ENCODE measurements at places on chromosomes 3 and 15.
A peak's percentile ranks its signal among the peaks of the same experiment; 100 is the strongest.

GRCh38 chr3:55305696-55306485 lies 181.2 kb downstream of the WNT5A start:
- no peak for DNase-seq

- peak; percentile 48 for DNase-seq
These were observed 449.5 kb upstream of the TBL1XR1 start for GRCh38 chr3:177646749-177647148.

GRCh38 chr3:196518966-196519717 lies 4.0 kb upstream of the SMCO1 start:
- DNase-seq, result peak; percentile 81

GRCh38 chr3:43755516-43756200 lies 64.9 kb downstream of the ABHD5 start:
- peak; percentile 59 for DNase-seq

GRCh38 chr15:89075101-89075640 lies 13.1 kb upstream of the ABHD2 start:
- no peak for DNase-seq

DNA sequence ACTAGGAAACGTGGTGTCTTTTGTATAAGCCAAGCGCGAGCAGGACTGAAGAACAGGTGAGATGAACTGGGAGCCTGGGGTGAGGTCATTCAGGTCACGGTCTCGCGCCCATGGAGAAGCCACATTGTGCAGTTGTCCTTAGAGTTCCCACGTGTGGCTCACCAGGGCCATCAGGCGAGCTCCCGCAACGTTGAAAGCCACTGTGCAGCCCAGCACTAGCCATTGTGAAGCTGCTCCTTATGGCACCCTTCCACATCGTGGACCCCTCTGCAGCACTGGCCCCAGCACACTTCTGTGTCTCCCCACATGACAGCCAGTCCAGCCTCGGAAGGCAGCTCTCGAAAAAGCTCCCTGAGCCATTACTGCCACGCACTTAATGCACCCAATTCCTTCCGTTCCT lies 7.6 kb upstream of the APBA2 start:
- no peak for DNase-seq

DNA sequence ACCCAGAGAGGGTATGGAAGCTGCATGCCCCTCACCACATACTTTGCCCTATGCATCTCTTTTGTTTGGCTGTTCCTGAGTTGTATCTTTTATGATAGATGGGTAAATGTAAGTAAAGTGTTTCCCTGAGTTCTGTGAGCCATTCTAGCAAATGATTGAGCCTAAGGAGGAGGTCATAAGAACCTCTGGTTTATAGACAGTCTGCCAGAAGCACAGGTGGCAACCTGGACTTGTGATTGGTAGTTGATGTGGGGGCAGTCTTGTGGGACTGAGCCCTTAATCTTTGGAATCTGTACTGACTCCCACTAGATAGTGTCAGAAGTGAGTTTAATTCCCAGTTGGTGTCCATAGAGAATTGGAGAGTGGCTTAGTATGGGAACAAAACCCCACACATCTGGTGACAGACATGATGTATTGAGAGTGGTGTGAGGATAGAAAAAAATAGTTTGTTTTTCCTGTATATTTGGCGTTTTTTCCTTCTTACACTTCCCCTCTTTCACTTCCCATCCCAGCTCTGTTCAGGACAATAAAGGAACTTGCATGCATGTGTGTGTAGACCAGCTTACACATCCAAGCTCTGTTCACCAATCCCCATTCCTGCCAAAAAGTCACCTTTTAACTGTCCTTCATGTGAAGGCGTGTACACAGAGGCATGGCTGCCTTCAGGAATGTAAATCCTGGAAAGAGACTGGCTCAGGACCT lies 38.1 kb upstream of the SPPL2A start:
- no peak for DNase-seq

GRCh38 chr3:28349469-28350000 lies 911 bp upstream of the AZI2 start:
- no peak for DNase-seq

- DNase-seq, result no peak
These were observed 12.4 kb downstream of the VIPR1 start for GRCh38 chr3:42514876-42515275.

DNA sequence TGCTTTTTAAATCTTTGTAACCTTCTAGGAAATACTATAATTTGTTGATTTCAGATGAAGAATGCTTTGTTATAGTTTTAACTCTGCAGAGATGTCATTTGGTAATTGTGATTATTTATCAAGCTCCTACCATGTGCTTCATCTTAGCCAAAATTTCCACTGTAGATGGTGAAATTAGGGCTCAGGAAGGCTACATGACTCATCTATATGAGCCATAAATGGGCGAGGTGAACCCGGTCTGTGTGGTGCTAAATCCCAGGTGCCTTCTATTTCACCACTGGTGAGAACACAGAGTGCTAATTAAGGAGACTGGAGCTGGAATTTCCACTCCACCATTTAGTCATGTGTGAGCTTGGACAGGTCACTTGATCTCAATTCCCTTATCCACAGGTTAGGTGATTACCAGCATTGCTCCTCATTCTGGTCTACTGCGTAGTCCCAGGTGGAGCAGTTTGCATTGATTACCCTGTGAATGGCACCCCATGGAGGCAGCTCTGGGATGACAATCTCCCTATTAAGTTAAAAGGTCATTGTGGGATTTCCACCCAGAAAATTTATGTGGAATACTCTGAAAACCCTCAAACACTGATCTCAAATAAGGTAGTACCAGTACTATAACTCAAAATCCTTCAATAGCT lies 2.8 kb upstream of the CCR3 start:
- no peak for DNase-seq

DNA sequence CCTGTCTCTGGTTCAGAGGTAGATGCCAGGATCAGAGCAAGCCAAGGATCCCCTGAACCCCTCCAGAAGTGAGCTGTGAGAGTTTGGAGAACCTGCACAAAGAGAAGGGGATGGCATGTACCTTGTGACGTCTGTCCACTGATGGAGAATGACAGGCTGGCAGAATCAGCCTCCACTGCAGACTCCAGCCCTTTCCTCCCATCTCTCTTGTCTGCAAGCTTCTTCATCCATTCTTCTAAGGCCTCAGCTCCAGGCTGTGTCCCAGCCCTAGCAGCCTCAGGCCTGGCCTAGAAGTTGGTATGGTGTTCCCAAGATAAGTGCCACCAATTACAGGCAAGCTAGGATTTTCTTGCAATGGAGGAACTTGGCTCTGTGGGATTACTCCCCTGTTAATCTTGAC lies 8.6 kb downstream of the GALNT15 start:
- no peak for DNase-seq

DNA sequence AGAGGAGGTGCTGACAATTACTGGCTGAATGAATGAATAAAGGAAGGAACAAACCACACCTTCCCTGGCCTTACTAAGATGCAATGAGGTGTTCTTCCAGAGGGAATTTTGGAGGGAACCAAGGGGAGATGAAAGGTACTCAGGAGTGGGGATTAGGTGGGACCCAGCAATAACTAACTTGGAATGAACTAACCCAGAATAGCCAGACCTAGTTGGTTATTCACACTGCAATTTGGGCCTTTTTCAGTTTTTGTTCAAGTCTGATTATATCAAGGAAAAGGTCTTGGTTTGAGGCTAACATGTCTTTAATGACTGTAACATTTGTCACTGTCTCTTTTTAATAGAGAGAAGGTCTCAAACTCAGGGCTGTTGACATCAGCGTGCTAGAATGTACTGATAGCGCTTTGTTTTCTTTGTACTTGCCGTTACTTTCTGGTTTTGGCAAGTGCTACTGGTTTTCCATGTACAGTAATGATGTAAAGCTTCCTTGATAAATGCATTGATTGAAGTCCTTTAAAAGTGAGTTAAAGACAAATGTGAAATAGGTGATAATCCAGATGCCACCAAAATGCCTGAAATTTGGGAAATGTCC lies 3.2 kb upstream of the PLXND1 start:
- no peak for DNase-seq

- DNase-seq, result no peak
These were observed 109.4 kb downstream of the WNT7A start for GRCh38 chr3:13770170-13771169.

GRCh38 chr3:106140431-106140830 lies 271.6 kb upstream of the CBLB start:
- no peak for DNase-seq

DNA sequence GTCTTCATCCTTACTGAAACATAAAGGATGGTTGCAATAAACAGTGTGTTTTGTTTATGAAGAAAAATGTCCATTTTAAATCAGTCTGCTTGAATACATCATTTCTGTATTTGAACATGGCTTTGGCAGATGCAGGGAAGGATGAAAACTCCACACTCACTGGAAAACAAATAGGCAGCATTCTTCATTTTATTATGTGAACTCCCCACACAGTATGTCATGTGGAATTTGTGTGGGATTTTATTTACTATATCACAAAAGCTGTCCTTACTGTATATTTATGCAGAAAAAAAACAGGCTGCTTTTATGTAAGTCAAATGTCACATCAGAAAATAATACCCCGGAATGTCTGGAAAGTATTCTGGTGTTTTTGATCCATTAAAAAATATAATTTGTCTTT lies 44.1 kb upstream of the TJP1 start:
- no peak for DNase-seq

- no peak for DNase-seq
These were observed 135.1 kb downstream of the ADAMTS17 start for GRCh38 chr15:100206643-100207042.

- DNase-seq, result peak; percentile 30
These were observed 3.0 kb downstream of the ALCAM start for GRCh38 chr3:105369500-105370371.

GRCh38 chr15:71781179-71781964 lies 29.0 kb upstream of the NR2E3 start:
- DNase-seq, result no peak

DNA sequence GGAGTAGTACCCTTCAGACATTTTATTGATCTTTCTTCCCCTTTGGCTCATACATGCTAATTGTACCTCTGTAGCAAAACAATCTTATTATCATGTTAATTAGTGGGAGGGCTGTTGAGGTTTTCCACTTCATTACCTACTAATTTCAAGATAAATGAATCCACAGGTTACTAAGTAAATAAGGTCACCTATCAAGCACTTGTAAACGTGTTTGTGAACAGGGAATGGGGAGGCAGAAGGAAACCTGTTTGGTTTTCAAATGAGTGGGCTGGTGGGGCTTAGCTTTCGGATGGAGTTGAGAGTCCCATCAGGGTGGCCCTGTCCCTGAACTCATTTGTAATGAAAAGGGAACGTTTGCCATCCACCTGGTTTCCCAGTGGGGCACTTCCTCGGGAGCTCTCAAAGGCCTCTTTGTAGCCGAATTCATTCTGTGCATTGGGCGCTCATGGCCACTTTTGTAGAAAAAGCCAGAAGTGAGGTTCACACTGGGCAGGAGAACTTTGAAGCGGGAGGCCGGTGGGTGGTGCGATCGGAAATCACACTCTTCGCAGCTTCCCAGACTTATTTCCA lies 419.8 kb upstream of the NR2F2 start:
- DNase-seq, result no peak

- DNase-seq, result no peak
These were observed 9.1 kb downstream of the RBM15B start for GRCh38 chr3:51400166-51400565.

DNA sequence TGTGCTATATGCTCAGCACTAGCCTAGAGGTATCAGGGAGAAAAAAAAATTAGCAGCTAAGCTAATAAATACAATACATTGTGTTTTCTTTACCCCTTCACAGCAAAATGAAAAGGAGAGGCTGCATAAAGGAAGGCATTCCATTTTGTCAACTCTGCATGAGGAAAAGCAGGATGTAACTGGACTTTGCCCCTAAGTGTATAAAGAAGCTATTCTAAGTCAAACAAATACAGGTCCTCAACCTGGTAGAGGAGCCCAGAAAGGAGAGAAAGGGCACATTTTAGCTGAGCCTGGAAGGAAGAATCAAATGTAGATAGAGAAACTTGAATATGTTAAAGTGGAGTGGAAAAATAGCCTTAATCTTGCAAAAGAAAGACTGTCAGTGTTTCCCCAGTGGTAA lies 89.0 kb upstream of the SPRED1 start:
- no peak for DNase-seq

DNA sequence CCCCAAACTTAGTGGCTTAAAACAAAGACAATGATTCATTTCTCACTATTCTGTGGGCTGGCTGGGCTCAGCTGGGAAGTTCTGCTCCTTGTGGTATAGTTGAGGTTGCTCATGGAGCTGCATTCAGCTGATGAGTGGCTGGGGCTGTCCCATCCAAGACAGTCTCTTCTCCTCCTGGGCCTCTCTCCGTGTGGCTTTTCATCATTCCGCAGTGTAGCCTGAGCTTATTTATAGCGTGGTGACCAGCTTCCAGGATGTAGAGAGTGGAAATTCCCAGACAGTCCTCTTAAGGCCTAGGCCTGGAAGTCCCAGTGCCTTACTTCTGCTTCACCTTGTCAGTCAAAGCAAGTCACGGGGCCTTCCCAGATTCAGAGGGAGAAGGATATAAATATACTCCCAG lies 136.7 kb upstream of the DAZL start:
- DNase-seq, result no peak

DNA sequence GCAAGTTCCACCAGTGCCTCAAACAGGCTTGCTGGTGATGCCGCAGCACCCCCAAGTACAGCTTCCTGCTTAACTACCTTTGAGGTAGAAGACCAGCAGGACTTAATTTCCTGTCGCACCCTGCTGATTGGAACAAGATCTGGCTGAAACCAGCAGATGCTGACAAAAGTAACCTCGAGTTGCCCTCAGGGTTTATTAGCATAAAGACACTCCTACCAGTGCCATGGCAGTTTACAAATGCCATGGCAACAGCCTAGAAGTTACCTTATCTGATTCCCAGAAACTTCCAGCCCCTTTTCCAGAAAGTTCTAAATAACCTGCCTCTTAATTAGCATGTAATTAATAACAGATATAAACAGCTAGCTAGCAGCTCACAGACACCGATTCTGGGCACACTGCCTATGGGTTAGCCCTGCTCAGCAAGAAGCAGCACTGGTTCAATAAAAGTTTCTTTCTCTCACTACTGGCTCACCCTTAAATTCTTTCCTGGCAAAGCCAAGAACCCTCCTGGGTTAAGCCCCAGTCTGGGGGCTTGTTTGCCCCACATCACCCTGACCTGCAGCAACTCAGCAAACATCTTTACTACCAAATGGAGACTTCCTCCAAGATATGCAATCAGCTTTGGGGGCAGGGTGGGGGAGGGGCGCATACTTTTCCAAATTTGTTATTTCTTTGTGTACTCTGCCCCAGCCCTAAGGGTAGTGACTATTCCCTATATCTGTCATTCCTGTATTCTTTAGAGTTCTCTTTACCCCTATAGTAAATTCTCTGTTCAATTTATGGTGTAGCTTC lies 54.2 kb downstream of the MAP4 start:
- DNase-seq, result peak; percentile 41

DNA sequence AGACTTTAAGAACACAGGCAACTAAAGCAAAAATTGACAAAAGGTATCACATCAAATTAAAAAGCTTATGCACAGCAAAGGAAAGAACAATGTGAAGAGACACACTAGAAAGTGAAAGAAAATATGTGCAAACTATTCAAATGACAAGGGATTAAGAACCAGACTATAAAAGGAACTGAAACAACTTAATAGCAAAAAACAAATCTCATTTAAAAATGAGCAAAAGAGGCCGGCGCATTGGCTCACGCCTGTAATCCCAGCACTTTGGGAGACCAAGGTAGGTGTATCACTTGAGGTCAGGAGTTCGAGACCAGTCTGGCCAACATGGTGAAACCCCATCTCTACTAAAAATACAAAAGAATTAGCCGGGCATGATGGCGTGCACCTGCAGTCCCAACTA lies 14.4 kb downstream of the NGLY1 start:
- DNase-seq, result no peak

Data from activated naive CD4-positive, alpha-beta T cell treated with anti-CD3 and anti-CD28 coated beads for 36 hours (primary cell).